ENCODE measurements at places on chromosomes 4 and X.

DNA sequence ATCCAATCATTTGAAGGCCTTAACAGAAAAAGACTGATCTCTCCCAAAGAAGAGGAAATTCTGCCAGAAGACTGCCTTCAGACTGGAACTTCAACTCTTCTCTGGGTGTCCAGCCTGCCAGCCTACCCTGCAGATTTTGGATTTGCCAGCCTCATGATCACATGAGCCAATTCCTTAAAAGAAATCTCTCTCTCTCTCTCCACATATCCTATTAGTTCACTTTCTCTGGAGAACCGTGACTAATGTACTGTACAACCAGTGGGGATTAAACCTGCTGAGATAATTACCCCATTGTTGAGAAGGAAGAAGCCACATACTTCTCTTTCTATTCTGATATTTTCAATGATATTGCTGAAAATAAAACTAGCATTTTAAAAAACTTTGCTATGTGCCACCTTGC is 711.3 kb upstream of the AMOT start:
- no peak for DNase-seq

DNA sequence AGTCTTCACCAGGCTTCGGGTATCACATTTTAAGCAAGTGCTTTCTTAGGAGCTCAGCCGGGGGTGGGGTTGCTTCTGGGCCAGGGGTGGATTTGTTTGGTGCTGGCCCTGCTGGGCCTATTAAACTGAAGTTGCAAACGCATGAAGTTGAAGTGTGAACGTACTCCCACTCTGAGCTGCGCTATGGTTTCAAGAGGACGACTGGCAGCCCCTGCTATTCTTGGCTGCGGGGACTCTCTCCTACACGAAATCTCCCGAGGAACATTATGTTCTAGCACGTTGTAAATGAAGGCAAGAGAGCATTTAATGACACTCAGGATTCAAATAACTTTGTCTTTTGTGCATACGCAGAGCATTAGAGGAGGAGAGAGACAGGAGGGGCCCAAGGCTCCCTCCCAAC is 401.3 kb upstream of the BOD1L1 start:
- no peak for DNase-seq

DNA sequence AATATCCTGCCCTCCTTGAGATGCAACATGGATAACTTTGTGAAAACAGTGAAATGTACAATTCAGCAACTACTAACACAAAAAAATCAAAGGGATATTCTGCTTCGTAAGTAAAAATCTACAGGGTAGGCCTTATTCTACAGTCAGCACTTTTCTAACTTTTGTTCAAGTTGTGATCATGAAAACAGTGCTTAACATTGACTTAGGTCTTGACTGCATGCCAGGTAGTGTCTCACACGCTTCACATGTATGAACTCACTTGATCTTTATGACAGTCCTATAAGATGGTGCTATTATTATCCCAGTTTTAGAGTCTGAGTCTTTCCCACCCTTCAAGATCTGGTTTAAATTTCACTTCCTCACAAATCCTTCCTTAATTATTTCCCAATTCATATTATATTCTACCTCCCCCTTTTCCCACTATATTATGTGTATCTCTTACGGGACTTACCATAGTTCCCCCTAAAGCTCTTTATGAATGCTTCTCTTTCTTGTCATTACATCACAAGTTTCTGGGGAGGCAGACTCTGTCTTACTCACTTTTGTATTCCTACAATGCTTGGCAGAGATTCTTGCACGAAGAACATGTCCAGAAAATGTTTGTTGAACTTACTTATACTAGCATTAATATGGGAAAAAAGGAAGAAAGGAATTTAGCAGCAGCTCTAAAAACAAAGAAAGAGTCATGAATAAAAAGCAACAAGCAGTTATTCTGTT is 179.8 kb downstream of the SCFD2 start:
- DNase-seq = no peak

GRCh38 chr4:95541889-95542607 is 6.7 kb downstream of the UNC5C start:
- DNase-seq = no peak

GRCh38 chr4:78075986-78076385 is 18.9 kb downstream of the FRAS1 start:
- DNase-seq = no peak

DNA sequence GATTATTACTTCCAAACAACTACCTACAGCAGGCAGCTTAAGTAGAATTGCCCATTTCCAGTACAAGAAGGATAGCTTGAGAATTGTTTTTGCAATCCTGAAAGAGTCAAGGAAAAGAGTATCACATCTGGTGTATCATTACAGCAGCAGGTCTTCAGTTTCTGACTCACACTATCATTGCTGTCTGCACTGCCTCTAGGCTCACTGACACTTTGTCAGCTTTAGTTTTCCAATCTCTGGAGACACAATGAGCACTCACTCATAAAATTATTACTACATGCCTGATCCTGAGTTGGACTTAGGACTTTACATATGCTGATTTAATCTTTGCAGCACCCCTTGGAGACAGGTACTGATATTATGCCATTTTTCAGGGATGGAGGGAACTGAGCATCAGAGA is 244.6 kb upstream of the BOD1L1 start:
- no peak for DNase-seq

DNA sequence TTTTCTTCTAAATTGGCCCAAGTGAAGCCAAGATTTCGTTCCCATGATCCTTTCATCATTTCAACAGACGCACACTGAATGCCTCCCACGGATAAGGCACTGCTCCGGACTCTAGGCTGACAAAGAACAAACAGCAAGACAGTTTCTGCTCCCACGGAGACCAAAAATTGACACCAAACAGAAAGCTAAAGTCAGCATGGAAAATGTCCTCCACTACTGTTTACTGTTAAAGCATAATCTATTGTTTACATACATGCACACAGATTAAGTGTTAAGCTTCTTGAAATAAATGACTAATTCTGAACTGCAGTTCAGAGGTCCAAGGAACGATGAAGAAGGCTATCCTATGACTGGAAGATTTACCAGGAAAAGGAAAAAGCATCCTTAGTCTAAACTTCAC is 199.6 kb downstream of the AASDH start:
- no peak for DNase-seq

GRCh38 chrX:154986826-154987575 is 35.5 kb downstream of the F8 start:
- no peak for DNase-seq

- DNase-seq = no peak
Observed at GRCh38 chrX:119189595-119189994, 46.5 kb upstream of the PGRMC1 start.

GRCh38 chrX:118974908-118975671 is 672 bp downstream of the LONRF3 start:
- DNase-seq = peak; percentile 54

DNA sequence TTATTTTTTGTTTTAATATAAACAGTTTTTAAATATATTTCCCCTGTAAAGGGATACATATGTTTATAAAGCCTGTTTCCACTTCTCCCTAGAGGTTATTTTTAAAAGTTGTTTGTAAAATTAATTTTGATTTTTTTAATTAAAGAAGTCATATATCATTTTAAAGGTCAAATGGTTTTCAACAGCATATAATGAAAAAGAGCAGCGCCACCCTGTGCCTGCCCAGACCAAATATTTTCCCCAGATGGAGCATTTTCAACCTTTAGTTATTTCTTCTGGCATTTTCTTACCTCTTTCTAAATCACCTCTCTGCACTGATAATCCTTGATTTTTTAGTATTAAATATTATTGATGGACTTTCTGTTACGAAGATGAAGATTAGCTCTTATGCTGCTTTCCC is 21.0 kb downstream of the MSX1 start:
- DNase-seq = no peak

All from CD4-positive, alpha-beta T cell treated with Interleukin-6 for 4 hours (primary cell).